Esophagus squamous epithelium (tissue), 5 donors: ENCODE measurements at places on chromosomes 6 and 20.

DNA sequence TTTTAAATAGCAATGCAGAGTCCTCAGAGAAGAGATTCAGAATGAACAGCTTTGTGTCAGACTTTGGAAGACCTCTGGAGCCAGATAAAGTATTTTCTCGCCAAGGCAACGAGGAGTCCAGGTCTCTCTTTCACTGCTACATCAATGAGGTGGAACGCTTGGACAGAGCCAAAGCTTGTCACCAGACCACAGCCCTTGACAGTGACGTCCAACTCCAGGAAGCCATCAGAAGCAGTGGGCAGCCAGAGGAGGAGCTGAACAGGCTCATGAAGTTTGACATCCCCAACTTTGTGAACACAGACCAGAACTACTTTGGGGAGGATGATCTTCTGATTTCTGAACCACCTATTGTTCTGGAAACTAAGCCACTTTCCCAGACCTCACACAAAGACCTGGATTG, 55.5 kb downstream of the MRAP2 start:
- no peak for DNase-seq
- H3K27ac ChIP-seq, result no peak overlapping the region
- no peaks in the 10 kb centered on the region for H3K4me1 ChIP-seq

- H3K27ac ChIP-seq, result peak overlapping the region; percentile 86
- H3K36me3 ChIP-seq, result no peaks in the 10 kb centered on the region
- no peaks in the 10 kb centered on the region for H3K27me3 ChIP-seq
These were observed 100.8 kb downstream of the HIVEP2 start for GRCh38 chr6:142844065-142844755.

GRCh38 chr6:55497694-55498093, 81.3 kb downstream of the HMGCLL1 start:
- no peak for DNase-seq
- no peaks in the 10 kb centered on the region for H3K36me3 ChIP-seq
- no peaks in the 10 kb centered on the region for H3K27me3 ChIP-seq
- no peaks in the 10 kb centered on the region for H3K4me1 ChIP-seq

DNA sequence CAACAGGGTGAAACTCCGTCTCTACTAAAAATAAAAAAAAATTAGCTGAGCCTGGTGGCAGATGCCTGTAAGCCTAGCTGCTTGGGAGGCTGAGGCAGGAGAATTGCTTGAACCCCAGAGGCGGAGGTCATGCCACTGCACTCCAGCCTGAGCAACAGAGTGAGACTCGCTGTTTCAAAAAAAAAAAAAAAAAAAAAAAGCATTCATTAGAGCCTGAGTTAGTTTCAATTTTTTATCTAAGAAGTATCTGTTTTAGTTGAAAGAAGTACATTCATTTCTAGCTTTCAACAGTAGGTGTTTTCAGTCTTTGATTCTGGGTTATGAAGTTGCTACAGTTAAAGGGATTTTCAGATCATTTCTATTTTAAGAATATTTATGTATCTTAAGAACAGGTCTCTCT, 42.2 kb downstream of the ZNF292 start:
- DNase-seq, result no peak
- H3K27me3 ChIP-seq, result no peaks in the 10 kb centered on the region
- H3K27ac ChIP-seq, result no peak overlapping the region
- H3K36me3 ChIP-seq, result peaks cover 7% of the 10 kb centered on the region
- H3K4me3 ChIP-seq, result no peak overlapping the region

GRCh38 chr6:37277001-37277409, 19.1 kb upstream of the TMEM217 start:
- H3K36me3 ChIP-seq, result peaks cover 40% of the 10 kb centered on the region
- no peak overlapping the region for H3K27ac ChIP-seq
- DNase-seq, result no peak

DNA sequence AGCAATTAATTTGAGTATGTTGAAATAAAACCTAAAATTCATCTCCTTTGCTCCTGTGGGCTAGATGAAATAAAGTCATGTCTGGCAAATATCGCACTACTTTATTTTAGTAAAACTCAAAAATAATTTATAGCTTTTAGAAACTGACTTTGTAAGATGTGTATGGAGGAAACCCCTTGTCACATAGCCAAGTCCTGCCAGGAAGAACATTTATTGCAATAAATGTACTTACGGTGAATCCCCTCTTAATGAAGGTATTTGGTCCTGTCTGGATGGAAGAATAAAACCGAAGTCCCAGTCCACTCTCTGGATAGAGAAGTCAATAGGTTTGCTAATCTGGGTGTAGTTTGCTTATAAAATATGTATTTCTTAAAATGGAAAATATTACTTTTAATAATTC, 1226.8 kb upstream of the MAP3K7 start:
- H3K27me3 ChIP-seq, result no peaks in the 10 kb centered on the region
- H3K4me1 ChIP-seq, result no peaks in the 10 kb centered on the region
- H3K27ac ChIP-seq, result no peak overlapping the region
- H3K36me3 ChIP-seq, result no peaks in the 10 kb centered on the region
- DNase-seq, result no peak
- H3K4me3 ChIP-seq, result no peak overlapping the region

DNA sequence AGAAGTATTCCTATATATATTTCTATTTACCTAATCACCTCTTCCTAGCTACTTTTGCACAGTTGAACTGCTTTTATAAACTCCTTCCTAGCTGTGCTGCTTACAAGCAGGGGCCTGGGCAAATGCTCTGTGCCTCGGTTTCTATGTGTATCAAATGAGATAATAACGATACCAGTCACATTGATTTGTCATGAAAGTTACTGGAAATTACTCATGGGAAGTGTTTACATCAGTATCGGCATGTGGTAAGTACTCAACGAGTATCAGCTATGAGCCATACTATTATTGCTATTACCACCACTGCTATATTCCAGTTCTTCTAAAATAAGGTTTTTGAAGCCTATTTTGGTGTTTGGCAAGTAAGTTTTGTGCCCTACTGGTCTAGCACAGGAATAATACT, 4.9 kb downstream of the LAMA4 start:
- H3K27me3 ChIP-seq, result no peaks in the 10 kb centered on the region
- no peak overlapping the region for H3K27ac ChIP-seq
- peaks cover 2% of the 10 kb centered on the region for H3K4me1 ChIP-seq
- no peaks in the 10 kb centered on the region for H3K36me3 ChIP-seq
- no peak for DNase-seq

DNA sequence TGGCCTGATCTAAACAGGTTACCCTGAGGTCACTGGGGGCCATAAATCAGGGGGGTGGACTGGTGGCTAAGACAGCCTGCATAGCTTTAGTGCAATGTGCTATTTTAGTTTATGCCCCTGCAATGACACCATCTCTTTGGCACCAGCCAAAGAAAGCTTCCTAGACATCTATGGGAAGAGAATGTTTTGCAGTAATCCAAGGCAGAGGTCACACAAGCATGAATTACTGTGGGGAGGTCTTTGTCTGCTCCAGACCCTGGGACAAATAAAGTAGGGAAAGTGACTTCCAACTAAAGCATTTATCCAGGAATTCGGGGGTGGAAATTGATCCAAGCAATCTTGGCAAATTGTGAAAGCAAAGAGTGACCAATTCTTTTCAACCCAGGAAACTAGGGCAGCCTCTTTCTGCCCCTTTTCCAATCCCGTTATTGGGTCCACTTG, 5.3 kb downstream of the RIPOR2 start:
- H3K27ac ChIP-seq, result no peak overlapping the region
- no peaks in the 10 kb centered on the region for H3K36me3 ChIP-seq
- no peaks in the 10 kb centered on the region for H3K27me3 ChIP-seq
- H3K4me1 ChIP-seq, result no peaks in the 10 kb centered on the region

DNA sequence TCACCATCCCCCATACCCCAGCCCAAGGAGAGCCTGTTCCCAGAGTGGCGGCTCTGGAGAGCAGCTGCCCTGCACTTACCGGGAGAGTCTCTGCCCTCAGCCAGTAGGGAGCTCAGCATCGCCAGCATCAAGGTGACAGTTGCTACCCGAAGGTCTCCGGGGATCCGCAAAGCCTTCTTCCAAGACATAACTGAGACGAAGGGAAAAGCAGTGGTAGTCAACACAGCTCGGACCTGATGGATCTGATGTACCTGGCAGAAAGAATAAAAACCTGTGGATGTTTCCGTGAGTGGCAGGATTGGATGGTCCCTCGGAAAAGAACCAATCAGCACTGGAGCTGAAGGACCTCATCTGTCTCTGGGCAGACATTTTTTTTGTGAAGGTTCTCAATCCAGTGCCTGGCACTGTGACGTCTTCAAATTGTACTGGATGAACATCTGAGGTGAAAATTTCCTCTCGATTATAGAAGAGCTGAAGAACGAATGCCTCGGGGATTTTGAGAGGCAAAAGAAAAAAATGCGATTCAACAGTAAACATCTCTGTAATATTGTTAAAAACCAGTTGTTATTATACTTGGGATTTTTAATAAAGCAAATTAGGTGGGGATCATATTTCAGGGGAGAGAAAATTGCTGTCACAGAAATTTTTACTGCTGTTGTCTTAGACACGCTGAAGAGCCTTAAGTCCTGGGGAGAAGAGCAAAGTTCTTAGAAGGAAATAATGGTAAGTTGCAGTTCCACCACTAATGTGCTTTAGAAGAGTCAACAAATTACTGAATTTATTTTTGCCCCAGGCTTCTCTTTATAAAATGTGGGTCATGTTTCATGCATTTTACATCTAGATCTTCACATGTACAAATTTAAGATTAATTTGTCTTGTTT, at the start of gene HLA-DQB1:
TSS of gene HLA-DQB1 (minus strand) at position 238 of the 881 bp plus-strand sequence. CDS start at position 188, 50 bp downstream.
- no peaks in the 10 kb centered on the region for H3K36me3 ChIP-seq
- H3K27ac ChIP-seq, result no peak within 1 kb of the TSS
- H3K4me1 ChIP-seq, result no peaks in the 10 kb centered on the region
